Activated T-cell treated with anti-CD3 and anti-CD28 coated beads for 24 hours (primary cell): ENCODE measurements at places on chromosomes 5 and 9.

DNA sequence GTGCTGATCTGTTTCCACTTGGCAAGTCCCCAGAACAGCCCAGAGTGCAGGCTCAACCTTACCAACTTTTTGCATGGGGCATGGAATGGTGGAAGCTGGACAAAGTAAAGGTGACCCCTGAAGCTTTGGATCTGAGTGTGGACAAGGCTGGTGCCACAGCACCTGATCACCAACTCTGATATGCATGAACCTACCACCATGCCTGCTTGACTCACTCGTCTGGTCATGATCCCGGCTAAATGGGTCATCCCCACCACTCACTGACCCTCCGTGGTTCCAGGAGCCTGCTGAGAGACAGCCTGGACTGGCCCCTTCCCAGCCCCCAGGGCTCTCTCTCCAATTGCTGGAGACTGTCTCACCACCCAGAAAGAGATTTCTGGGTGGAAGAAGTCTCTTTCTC lies 14.4 kb upstream of the SLC22A4 start:
- no peak for DNase-seq

GRCh38 chr9:134509281-134509680 lies 132.3 kb upstream of the COL5A1 start:
- DNase-seq, result no peak

- no peak for DNase-seq
Measured at GRCh38 chr9:90871327-90871935, 69.8 kb downstream of the SYK start.

GRCh38 chr5:160938532-160938931 lies 86.5 kb upstream of the ATP10B start:
- no peak for DNase-seq
